ENCODE measurements at places on chromosomes 7 and 10. TPM values are rescaled to one million over a fixed set of nuclear protein-coding genes. Genes with fewer than 3 reads are reported as not detected.

DNA sequence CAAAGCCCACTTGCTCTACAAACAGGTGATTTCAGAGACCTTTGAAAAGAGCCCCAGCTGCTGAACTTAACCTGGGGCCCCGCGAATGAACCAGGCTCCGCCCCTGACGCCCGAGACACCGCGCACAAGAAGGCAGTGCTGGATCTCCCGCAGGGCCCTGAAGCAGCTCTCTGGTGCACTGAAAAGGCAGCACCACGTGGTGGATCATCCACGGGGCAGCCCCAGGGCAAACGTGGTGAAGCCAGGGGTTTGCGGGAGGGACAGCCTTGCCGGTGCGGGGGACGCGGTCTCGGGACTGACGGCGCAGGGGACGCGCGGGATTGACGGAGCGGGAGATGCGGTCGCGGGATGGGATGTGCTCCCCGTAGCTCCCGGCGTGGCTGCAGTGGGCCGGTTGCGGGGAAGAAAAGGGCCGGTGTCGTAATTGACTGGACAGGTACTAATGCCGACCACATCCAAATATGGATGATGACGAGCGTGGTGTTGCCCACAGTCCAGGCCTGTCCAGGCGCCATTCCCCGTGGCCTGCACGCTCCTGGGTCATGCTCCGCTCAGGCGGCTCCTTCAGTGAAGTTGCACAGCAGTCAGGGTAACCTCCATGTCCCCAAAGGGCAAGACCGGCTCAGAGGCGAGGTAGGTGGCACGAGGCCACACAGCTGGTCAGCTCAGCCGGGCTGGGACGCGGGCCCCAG lies 421.1 kb downstream of the DNAJB6 start:
- DNase-seq: no peak

Gene IFIT2
- 18.4 TPM for total RNA-seq

Gene UNCX
- total RNA-seq: not detected

DNA sequence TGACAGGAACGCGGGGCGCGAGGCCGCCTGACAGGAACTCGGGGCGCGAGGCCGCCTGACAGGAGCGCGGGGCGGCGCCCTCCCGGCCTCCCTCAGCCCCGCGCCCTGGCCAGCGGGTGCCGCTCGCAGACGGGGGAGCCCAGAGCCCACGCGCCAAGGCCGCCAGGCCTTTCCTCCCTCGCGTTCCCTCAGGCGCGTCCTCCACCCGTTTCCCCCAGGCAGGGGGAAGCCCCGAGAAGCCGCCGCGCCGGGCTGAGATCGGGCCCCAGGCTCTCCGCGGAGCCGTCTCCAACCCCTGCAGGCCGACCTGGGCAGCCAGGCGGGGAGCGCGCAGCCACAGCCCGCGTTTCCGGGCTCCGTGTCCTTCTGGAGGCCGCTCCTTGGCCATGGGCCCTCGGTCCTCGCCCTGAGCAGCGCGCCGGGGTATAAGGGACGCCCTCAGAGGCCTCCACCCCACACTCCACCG lies 17.7 kb downstream of the PTPRN2 start:
- DNase-seq: no peak

DNA sequence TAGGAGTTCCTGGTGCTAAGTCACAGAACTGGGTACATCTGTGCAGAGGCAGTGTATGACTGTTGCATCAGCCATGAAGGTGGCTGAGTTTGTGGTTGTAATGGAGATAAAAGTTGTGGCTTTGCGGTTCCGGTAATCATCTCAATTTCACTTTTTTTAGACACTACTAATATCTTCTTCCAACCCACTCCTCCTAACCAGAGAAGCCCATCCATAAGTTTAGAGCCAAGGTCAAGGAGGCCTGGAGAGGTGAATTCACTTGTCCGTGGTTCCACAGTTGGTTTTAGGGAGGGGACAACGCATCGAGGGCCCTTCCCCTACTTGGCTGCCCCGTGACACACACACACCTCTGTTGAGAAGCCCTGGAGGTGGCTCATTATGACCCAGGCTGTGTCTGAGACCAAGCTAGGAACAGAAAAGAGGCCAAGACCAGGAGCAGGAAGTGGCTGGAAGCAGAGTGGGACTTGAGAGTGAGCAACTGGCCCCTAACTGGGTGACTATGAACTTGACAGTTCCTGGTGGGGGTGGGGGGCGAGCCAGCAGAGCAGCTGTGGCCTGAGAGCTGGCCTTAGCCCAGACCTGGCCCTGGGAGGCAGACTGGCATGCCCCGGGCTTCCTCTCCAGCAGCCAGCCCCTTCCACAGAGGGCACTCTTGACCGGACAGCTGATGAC lies 66.8 kb upstream of the COL13A1 start:
- DNase-seq: no peak

GRCh38 chr7:5429253-5429856 lies 5.7 kb upstream of the TNRC18 start:
- DNase-seq: no peak

GRCh38 chr10:62652114-62652513 lies 152.4 kb upstream of the ADO start:
- no peak for DNase-seq

Gene RNF32
- total RNA-seq: 0.33 TPM

DNA sequence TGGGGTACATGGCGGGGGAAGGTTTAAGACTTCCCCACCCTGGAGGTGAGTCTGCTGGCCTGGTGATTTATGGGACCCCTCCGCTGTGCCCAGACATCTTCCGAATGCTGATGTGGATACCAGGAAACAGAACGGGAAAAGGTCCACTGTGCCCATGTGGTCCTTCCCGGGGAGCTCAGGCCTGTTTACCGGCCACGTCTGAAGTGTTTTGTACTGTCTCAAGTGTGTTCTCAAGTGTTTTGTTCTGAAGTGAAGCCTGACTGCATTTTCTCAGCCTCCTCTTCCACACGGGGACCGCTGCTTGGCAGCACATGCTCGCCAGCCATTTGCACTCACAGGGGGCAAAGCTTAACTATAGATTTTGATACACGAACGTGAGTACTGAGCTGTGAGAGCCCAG lies 127.2 kb downstream of the TEX36 start:
- no peak for DNase-seq

DNA sequence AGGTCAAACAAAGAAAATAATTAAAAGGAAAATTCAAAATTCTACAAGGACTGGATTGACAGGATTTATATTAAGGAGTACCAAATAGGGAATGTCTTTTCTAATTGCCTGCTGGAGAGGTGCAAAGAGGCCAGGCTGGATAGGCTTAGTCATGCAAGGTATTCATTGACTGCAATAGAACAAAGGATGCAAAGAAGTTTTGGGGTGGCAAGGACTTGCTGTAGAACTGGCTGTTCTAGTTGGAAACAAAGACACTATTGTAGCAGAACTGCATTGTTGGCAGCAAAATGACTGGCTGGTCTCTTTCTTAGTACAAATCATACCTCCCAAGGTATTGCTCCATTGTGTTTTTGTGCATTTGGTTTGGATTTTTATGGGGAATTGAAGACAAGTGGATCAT lies 10.1 kb downstream of the ITGB8 start:
- no peak for DNase-seq

- DNase-seq: no peak
Measured at GRCh38 chr7:91239171-91239604, 25.0 kb upstream of the FZD1 start.

- peak; percentile 36 for DNase-seq
Measured at GRCh38 chr10:97454330-97455036, 8.5 kb downstream of the ZDHHC16 start.

GRCh38 chr7:13416071-13416470 lies 573.4 kb downstream of the ETV1 start:
- DNase-seq: no peak

- no peak for DNase-seq
Measured at GRCh38 chr7:109549471-109550193, 980.0 kb downstream of the DNAJB9 start.

- DNase-seq: no peak
Measured at GRCh38 chr7:146116521-146117222, at the start of gene CNTNAP2. Gene CNTNAP2, plus strand, starts transcription at chr7:146116801. Its CDS starts 76 bp downstream, at chr7:146116877.

- no peak for DNase-seq
Measured at GRCh38 chr10:130795819-130796218, 515.7 kb downstream of the TCERG1L start.

DNA sequence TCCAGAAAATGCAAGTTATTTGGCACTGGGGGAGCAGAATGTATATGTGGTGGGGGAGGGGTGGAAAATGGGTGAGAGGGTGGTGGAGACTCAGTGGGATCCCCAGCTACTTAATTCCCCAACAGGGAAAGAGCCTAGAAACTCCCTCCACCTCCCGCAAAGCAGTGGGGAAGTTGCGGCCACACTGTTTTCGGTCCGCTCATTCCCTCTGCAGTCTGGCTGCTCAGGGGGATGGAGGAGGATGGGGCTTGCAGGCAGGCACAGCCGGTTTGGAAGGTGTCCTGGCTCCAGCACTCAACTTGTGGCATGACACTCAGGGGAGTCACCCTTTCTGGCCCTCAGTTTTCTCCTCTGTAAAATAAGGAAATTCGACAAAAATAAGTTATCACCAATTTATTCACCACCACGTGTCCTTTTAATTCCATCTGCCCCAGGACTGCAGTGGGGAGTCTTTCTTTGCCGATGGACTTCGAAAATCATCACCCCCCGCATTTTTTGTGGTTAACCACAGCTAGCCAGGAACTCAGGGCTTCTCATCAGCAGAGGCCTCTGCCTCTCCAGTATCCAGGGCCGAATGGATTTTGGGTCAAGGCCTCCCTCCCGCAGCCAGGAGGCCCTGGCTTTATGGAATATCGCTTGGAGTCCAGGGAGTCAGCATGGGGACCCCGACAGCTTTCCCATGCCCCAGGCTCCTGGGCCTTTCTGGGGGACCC lies 1.6 kb upstream of the HTRA1 start:
- no peak for DNase-seq

DNA sequence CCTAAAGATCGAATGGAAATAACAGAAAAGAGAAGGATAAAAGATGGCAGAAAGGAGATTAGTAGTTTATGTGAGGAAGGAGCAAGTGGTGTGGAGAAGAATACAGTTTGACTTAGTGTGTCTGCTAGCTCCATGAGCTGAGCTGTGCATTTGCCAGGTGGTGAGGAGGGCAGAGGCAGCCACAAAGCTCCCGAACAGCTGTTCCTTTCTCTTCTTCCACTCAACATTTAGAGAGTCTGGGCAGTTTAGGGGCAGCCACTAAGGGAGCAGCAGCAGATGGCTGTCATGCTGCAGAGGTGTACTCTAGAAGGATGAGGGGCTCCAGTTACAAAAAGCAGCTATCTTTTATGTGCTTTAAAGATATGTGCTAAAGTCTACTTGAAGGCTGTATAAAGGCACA lies 674.4 kb downstream of the GRM8 start:
- no peak for DNase-seq

DNA sequence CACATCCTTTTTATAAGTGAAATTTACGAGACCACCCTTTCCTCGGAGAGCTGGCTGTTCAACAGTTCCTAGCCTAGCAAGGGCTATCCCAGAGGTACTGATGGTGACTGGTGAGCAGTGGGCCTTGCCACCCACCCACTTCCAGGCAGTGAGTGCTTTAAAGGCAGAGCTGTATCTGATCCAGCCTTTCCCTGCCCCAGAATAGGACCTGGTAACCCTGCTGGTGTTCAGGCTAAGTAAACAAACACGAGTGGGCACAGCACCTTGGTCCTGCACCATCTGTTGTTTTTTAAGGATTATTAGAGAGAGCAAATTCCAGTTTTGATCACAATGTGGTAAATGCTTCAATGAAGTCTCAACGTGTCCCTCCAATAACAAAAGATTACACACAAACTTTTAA lies 75.7 kb downstream of the COBL start:
- DNase-seq: no peak
